Pons (tissue), 1 donor: ENCODE measurements at places on chromosomes 12 and 14.

DNA sequence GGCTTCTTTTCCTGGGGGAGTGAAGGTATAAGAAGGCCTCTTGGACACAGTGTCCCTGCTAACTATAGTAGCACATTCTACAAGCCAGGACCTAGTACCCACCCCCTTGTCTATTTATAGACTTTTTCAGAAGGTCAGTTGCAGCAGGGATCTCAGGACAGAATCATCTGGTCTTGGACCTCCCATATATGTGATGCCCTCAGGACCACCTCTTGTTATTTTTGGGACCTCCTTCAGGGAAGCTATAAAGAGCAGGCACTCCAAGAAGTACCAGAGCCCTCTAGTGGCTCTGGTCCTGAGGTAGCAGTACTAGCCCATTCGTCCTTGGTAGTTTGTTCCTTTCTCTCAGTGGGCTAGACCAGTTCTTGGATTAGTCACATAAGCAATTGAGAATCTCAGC, 4.3 kb downstream of the COQ10A start:
- DNase-seq = no peak

DNA sequence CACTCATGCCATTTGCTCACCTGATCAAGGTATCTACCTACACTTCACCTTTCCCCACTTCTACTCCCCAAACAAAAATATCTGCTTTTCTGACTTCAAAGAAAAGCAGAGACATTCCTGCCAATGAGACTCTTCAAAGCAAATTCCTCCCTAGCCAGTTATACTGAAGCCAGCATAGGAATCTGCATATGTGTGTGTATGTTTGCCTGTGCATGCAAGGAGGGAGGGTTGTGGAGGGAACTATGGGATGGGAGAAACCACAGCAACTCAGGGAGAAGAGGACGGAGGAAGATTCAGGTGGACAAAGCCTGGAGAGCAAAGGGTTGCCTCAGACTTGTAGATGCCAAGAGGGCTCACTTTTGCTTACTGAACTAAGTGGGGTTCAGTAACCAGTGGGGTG, 26.4 kb upstream of the VDR start:
- no peak for DNase-seq

DNA sequence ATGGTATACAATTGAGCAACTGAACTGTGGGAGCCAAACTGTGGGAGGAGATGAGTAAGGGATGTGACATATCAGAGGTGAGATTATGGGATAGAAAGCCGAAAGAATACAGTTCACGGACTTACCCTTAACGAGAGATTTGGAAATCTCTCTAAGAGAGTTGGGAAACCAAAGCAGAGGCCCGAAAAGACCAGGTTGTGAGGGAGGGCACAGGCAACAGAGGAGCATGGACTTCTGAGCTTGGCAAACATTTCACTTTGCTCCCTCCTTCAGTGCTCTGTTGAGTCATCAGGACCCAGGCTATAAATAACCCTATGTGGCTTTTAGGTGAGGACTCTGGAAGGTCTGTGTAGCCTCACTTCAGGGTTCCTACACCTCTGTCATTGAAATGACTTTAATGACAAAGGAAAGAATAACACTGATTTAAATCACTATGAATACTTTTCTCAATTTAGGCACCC, 120.6 kb downstream of the TGFB3 start:
- no peak for DNase-seq

GRCh38 chr14:23670481-23670880, 34.3 kb downstream of the DHRS2 start:
- DNase-seq = no peak

GRCh38 chr12:5921966-5922899, 22.8 kb downstream of the ANO2 start:
- no peak for DNase-seq

- DNase-seq = no peak
Measured at GRCh38 chr12:67804168-67804567, 155.6 kb downstream of the DYRK2 start.

- DNase-seq = no peak
Measured at GRCh38 chr12:3632754-3633153, 120.2 kb downstream of the CRACR2A start.

- DNase-seq = no peak
Measured at GRCh38 chr12:112812600-112813406, 21.3 kb downstream of the RPH3A start.

- DNase-seq = no peak
Measured at GRCh38 chr14:35553808-35554207, 19.8 kb downstream of the INSM2 start.

GRCh38 chr12:102980350-102980749, 22.9 kb downstream of the ASCL1 start:
- no peak for DNase-seq

- no peak for DNase-seq
Measured at GRCh38 chr12:110686294-110686903, 2.5 kb downstream of the HVCN1 start.

- DNase-seq = peak; percentile 17
Measured at GRCh38 chr14:64855721-64856528, 23.8 kb downstream of the SPTB start.

DNA sequence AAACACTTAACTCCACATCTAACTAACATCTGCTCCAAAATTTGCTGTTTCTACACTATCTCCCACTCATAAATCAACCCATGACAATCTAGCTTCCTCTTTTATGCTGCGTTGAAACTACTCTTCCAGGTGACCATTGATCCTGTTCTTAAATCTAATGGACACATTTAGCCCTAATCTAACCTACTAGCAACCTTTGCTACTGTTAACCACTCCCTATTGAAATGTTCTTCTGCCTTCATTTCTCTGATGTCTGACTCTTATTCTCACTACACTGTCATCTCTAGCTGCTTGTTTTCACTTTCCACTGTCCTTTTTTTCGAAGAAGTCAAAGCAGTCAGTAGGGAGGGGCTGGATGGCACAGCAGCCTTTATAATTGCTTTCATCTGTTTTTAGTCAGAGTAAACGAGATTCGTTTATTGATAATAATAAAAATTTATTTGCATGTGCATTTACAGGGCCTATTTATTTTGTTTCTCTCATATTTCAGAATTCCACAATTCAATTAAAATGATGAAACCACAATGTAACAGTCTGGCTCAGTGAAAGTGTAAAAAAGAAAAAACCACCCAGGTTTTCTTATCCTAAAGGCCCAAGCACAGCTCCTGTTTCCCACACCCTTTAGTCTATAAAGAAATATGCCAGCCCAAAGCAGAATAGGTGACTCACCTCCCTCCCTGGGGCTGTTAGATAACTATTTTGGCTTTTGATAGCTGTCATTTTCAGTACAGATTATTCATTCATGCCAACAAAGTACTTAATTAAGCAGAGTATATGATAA, 44.9 kb downstream of the ATP2B1 start:
- no peak for DNase-seq

- DNase-seq = no peak
Measured at GRCh38 chr14:69133206-69134125, 19.5 kb downstream of the DCAF5 start.

- no peak for DNase-seq
Measured at GRCh38 chr14:55201219-55202101, 10.1 kb upstream of the DLGAP5 start.

- DNase-seq = no peak
Measured at GRCh38 chr12:32917094-32917611, 20.6 kb upstream of the PKP2 start.

DNA sequence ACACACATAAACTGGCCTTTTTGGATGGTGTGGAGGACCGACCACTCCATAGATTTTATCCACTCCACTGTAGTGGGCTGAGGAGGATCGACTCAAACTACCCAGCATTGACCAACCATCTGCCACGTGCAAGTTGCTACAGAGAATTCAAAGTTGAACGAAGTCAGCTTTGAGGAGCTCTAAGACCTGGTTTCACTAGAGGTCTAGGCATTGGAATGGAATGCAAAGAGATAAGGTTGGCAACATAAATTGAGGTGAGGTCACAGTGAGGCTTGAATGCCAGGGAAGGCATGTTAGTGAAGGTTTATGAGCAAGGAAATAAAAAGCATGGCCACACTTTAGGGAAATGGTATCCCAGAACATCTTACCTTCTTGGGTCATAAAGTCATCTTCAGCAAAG, 14.5 kb downstream of the VWF start:
- DNase-seq = no peak

DNA sequence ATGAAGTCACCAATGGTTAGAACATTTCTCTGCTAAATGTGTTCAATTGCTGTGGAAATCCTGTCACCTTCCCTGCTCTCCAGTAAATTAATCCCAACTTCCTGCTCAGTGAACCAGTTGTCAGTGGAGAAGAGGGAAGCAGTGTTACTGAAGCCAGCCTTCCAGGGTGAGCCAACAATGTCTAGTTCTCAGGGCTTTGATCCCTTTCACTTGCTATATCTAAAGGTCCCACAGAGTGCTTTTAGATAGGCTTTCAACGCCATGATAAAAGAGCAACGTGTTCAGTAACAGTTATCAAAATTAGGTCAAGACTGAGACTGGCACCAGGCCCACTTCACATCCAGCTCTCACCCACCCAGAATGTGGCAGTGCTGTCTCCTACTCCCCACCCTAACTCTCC, 139.7 kb downstream of the KCNH5 start:
- DNase-seq = no peak

GRCh38 chr14:97657609-97658008, 860.4 kb downstream of the VRK1 start:
- DNase-seq = no peak

- no peak for DNase-seq
Measured at GRCh38 chr12:92359581-92360209, 214.0 kb upstream of the BTG1 start.

- DNase-seq = no peak
Measured at GRCh38 chr12:24822121-24822899, 126.6 kb downstream of the BCAT1 start.

GRCh38 chr12:104695453-104696148, 238.9 kb downstream of the CHST11 start:
- DNase-seq = no peak

DNA sequence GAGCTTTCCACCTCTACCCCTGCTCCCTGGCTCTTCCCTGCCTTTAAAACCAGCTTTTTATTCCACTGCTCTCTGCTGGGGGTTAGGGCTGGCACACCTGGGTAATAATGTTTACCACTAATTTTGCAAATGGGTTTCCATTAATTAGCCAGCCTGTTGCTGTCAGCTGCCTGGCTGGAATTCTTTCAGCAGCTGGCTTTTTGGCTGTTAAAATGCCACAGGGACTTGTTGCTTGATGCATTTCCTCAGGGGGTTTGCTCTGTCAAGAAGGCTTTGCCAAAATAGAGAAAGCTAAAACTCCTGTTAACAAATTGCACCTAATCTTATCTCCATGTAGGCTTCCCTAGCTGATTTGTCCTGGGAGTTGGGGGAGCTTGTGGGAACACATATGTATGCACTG, 51.8 kb upstream of the PSMC1 start:
- no peak for DNase-seq

DNA sequence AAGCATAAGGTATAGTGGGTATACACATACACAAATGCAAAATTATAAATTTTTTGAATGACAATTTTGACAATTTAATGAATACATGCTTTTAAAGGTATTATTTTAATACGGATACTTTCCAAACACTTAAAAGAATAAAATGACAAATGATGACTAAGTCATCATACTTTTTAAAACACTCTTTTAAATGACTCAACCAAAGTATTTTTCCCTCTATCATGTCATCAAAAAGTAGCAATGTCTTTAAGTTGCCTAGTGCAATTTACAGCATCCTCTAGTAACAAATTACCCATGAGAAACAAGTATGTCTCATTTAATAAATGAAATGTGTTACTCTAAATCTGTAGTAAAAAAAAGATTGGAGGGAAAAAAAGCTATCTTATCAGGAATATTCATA, 73.3 kb downstream of the RPS6KA5 start:
- DNase-seq = no peak

GRCh38 chr14:68638141-68638999, 154.5 kb downstream of the ZFP36L1 start:
- no peak for DNase-seq

DNA sequence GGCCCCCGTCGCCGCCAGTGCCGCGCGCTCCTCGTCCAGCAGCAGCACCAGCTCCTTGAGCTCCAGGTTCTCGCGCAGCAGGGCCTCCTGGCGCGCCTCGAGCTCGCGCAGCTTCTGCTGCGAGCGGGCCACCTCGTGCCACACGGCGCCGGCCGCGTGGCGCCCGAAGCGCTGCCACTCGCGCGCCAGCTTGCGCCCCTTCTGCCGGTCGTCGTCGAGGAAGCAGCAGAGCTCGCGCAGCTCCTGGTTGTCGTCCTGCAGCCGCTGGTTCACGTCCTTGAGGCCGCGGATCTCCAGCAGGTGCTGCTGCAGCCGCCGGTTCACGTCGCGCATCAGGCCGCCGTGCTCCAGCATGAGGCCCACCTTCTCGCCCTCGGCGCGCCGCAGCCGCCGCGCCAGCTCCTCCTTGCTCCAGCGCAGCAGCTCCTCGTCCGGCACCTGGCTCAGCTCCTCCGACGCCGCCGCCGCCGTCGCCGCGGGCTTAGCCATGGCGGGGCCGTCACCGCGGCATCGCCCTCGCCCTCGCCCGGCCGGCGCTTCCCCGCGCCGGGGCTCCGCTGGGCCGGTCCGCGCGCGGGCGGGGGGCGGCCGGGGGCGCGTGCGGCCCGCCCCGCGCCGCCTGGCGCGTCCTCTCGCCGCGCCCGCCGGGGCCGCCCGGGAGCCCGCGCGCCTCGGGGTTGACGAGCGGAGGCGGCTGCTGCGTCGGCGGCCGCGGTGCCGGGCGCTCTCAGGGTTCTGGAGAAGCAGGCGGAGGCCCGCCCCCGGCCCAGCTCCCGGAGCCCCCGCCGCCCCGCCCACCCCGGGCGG, at the start of gene CCDC85C:
Gene CCDC85C, minus strand, starts transcription at position 737 of the 807 bp plus-strand sequence. Its CDS starts 248 bp downstream, at position 489.
- no peak for DNase-seq

DNA sequence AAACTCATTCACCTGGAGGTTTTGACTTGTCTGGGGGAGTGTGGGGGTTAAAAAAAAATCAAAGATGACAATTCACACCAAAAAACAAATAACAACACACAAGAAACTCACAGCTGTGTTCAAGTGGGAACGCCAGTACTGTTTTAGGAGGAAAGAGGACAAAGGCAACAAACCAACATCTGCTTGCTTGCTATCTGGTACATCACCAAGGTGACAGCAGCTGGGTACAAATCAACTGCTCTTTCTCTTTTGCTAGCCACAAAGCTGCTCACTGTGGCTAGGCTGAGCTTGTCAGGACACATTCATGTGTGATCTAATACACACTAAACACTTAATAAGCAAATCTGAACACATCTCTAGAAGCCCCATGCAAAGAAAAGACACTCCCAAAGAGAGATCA, 128.0 kb upstream of the RAP1B start:
- no peak for DNase-seq

DNA sequence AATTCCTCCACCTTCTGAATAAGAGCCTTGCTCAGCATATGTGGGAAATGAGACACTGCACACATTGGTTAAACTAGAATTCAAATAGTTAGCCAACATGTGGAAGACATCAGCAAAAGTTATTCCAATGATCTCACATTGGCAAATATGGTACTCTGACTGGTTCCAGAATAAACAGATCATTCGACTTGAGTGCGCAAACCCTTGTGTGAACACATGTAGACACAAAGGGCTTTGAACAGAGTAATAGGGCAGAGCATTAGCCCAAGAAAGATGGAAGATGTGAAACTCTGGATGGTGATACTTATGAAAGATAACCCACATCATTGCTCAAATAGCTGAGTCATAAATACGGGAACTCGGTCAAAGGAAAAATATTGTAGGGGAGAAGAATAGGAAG, 1133.4 kb upstream of the SEL1L start:
- no peak for DNase-seq
